ENCODE measurements at places on chromosomes 3 and 15.

DNA sequence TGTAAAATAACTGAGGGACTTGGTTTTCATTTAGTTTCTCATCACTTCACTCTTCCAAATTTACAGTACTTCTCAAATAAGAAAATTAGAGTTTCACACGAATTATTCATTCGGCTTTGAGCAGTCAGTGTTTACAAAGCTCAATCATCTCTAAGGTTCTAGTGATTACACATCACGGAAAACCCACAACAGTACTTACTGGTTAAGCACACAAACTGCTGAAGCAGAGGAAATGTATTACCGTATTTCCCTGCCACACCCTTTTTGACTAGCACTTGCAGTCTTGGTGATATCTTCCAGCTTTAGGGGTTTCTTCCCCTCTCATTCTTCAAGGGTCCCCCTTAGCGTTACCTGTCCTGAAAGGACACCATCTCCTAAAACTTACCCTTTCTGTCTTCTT lies 164.8 kb upstream of the CDIN1 start:
- DNase-seq = no peak

DNA sequence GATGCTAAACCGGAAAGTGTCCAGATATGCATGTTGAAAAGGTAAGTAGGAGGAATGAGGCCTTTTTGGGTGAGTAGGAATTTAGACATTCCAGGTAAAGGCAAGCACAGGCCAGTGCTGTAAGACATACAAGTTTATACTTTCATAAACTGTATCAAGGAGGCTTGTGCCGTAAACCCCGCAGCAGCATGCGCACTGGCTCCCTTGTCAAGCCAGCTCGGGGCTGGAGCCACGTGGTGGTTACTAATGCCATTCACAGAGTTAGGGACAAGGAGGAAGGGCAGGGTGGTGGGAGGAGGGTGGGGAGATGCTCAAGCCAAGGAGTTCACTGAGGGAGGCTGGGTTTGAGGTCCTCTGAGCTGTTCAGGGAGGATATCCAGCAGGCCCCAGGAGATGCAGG lies 35.8 kb downstream of the PLD1 start:
- DNase-seq = no peak

DNA sequence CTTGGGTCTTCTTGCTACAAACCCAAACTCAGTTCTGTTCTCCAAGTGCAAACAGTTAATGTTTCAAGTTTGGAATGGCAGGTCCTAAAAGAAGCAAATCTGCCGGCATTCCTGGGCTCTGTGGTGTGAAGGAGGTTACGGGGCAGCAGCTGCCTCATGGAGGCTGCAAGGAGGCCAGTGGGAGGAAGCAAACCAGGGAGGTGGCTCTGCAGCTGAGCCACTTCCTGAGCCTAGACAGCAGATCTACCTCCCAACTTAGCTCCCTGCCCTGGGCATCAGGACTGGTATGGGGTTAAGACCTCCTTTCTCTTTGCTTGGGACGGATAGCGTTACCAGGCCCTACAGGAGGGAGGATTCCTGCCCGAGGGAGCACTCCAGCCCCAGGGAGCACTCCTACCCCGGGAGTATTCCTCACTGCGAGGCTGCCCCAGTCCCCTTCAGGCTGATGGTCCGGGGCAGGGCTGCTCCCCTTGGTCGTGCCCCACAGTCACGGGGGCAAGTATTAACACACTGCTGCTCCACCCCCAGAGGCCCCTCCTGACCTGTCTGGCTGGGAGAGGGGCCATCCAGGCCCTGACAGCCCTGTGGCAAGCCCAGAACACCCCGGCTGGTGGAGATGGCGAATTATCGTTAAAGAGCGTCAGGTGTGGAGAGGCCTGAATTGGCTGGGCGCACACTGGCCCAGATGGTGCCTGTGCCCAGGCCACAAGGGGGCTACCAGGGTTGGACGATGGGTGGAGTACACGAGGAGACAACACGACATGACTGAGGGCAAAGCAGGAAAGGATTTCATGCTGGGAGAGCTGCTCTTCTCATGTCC lies 129.9 kb downstream of the ATP10A start:
- DNase-seq = no peak

DNA sequence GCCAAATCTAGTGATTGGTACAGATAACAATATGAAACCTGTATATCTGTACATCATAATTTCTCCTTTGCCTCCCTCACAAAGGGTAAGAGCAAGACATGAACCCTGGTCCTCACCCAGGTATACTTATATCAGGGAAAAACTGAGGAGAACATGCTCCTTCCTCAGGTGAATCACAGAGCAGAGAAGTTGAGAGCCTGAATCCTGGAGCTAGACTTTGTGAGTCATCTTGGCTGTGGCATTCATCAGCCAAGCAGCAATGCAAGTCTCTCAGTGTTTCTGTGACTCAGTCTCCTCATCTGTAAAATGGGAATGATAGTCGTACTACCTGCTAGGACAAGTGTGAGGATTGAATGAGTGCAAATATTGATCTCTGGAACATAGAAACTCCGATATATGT lies 165.7 kb upstream of the ADAMTS9 start:
- DNase-seq = no peak

DNA sequence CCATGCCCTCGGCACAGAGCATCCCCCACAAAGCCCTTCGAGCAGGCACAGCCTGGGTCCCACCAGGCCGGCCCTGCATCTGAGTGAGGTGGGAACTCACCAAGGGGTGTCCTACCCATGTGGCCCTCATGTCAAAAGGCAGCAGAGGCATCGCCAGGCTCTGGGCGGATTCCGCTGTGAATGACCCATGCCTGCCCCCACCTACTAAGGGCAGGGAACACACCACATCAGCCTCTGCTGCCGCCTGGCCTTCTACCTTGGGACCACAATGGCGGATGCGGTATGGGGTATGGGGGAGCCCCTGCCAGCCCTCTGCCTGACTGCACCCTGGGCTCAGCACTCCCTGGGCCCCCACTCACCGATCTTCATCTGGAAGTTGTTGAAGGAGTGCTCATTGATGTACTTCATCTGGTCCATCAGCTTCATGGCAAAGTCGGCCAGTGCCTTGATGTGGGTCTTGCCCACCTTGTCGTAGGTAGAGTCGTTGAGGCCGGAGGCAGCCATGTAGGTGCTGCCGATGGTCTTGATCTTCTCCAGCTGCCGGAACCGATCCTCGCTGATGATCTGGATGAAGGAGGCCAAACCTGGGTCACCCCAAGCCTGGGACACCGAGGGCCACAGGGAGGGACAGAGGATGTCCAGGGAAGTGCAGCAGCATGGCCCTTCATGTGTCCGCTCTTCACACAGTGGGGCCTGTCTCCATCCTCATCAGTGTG lies 87.8 kb downstream of the SEC22A start:
- DNase-seq = no peak

- DNase-seq = no peak
These were observed 189.2 kb downstream of the LPP start for GRCh38 chr3:188342991-188343732.

DNA sequence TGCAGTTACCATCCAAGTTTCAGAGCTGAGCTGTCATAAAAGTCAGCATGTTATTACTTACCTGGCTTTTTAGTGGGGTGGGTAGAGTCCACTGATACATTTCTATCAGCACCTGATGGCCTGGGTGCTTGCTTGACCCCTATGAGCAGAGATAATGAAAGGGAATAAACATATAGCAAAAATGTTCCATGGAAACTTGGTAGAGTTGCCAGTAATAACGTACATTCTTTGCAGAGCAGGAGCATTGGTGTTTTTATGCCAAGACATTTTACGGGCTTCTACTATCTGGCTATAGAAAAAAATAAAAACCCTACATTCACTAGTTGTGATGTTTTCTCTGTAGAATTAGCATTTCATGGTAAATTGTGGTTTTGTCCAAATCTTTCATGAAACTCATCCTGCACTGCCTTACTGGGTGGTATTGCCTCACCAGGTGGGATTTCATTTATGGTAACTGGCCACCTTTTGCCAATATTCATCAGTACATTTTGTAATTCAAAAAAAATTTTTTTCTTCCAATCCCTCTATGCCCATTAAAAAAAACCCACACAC lies 70.9 kb downstream of the TFG start:
- DNase-seq = no peak

DNA sequence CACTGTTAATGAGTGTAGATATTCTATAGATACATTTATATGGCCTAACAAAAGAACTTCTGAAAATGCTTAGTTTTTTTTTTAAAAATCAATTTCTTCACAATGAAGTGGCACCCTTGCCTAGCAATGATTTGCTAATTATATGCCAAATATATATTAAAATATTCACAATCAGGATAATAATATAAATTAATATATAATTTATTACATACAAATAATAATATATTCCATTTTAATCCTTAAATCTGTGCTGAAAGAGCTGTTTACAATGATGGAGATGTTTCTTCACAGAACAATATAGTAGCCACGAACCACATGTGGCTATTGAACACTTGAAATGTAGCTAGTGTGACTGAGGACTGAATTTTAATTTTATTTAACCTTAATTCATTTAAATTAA lies 648.4 kb upstream of the GBE1 start:
- DNase-seq = no peak

- DNase-seq = no peak
These were observed 53.0 kb downstream of the EFHB start for GRCh38 chr3:19881036-19881435.

DNA sequence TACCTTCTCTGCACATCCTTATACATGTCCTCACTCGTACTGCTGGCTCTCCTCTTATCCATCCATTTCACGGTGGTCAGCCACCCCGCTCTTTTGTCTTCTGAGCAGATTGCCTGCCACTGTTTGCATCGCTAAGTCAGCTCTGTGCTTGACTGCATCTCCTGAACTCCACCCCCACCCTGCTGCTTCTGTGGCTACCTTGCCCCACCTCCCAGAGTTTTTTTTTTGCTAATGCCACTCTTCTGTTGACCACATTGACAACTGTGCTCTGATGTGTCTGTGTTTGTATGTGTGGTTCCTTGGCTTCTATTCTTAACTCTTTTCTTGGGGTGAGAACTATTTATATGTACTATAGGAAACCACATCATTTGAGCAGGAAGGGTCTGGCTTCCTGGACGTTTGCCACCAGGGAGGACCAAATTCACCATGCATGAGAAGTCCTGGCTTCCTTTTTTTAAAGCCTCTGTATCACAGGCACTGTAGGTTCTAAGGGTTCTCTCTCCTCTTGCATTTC lies 12.8 kb upstream of the MTMR10 start:
- DNase-seq = peak; percentile 36

All from activated B cell treated with CpG ODN at 0.5 μM for 24 hours (primary cell).